Activated T-helper 1 cell treated with anti-CD3 and anti-CD28 coated beads, Interleukin-12 subunit alpha, Interleukin-12 subunit beta, Interleukin-2, Interleukin-4 antibody, amounts not matched to agents 30 ng/mL and 10 ng/mL and 1 ng/mL, durations not matched to agents 14 hours and 24 hours and 36 hours (primary cell): ENCODE measurements at places on chromosomes 3 and 15.

DNA sequence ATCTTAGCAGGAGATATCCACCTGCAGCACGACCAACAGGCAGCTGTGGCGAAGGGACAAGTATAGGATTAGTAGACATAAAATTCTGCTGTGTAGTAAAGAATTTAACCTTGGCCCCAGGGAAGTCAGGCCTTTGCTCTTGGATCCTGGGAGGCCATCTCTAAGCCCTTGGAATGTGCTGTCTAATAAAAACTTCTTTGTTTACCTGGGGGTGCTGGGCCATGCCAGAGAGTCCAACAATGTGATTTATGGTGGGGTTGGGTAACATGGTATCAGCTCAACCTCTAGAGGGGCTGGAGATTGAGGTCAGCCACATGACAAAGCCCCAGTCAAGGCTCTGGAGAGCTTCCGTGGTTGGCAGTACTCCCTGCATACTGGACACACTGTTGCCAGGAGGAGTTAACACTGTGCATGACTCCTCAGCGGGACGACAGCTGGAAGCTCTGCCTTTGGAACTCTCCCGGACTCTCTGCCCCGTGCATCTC, 52.4 kb downstream of the HEG1 start:
- DNase-seq: no peak

- no peak for DNase-seq
Observed at GRCh38 chr15:67193223-67193990, 61.1 kb downstream of the AAGAB start.

GRCh38 chr3:194570235-194570634, 63.0 kb downstream of the TMEM44 start:
- no peak for DNase-seq

DNA sequence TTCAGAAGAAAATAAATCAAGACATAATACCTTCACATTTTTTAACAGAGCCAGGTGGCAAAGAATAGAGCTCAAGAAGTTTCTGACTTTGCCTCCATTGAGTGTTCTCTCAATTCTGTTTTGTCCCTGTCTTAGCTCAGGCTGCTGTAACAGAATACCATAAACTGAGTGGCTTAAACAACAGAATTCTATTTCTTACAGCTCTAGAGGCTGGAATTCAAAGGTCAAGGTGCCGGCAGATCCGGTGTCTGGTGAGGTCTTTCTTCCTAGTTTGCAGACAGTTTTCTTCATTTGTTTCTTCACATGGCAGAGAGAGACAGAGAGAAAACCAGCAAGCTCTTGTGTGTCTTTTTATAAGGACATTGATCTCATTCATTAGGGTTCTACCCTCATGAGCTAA, 25.6 kb downstream of the IQCH start:
- DNase-seq: no peak

DNA sequence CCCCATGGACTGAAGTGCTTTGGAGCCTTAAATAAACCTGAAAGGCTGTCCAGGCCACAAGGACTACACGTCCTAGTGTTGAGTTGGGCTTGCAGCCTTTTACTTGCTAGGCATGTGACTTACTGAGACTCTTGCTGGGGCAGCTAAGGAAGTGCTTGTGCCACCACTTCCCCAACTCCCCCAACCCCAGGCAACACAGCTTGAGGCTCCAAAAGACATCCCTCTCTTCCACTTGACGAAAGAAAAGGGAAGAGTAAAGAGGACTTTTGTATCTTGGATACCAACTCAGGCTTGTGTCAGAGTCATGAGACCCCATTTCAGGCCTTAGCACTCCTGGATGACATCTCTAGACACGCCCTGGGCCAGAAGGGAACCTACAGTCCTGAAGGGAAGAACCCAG, 109.8 kb downstream of the XRN1 start:
- no peak for DNase-seq

DNA sequence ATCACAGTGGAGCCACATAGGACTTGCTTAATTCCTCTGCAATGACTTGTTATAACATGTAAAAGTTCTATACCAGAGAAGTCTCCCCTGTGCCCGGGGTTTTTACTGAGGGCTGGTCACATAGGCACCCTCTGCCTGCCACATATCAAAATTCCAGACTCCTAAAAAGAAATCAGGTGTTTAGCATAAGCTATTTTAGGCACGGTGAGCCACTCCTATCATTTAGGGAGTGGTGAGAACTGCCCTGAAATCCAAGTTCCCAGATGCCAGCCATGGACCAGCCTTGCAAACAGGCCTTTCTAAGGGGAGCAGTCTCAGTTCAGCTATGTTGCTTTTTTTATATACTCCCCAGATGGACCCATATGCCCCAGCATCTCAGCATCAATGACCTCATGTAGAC, 130.3 kb downstream of the THSD4 start:
- no peak for DNase-seq

DNA sequence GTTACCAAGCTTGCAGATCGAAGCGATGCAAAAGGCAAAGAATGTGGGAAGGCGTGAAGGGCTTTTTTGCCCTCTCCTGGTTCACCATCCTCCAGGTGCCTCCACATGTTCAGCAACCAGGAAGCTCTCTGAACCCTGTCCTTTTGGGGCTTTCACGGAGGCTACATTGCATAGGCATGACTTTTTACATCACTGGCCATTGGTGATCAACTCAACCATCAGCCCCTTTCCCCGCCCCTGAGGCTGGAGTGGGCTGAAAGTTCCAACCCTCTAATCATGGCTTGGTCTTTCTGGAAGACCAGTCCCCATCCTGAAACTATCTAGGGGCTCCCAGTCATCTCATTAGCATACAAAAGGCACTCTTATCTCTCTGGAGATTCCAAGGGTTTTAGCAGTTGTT, 52.6 kb downstream of the UACA start:
- DNase-seq: no peak

- DNase-seq: no peak
Observed at GRCh38 chr3:95899494-95899893, 914.9 kb upstream of the EPHA6 start.

DNA sequence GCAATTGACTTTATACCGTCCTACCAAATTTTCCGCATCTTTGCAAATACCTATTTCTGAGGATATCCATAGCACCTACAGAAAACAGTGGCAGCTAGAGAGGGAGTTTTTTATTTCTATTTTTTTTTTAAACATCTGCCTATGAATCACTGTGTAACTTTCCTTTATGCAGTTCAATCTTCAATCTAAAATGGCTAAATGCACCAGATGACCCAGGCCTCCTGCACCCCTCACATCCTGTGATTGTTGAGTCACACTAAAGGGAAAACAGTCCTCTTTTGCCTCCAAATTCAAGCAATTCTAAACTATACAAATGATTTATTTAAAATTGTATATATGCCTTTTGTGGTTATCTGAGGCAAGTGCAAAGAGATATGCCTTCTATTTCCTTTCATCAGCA, 20.1 kb upstream of the BCL6 start:
- DNase-seq: no peak

GRCh38 chr15:98382139-98382538, 266.2 kb upstream of the IGF1R start:
- DNase-seq: no peak

- DNase-seq: no peak
Observed at GRCh38 chr3:2535206-2535605, 436.5 kb downstream of the CNTN4 start.

DNA sequence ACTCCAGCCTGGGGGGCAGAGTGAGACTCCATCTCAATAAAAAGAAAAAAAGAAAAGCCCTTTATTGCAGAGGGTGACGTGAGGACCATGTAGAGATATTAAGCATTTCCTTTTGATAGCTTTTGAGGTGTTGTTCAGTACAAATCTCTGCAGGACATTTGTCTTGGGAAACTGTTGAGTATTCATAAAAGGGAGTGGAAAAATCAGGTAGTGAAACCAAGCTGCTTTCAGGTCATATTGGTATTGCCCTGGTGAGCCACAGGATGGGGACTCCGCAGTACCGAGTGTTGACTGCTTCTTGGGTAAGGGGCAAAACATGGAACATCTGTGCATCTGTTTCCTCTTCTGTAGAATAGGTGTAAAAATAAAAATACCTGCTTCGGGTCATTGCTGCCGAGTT, 9.9 kb downstream of the ITPR1 start:
- DNase-seq: no peak

DNA sequence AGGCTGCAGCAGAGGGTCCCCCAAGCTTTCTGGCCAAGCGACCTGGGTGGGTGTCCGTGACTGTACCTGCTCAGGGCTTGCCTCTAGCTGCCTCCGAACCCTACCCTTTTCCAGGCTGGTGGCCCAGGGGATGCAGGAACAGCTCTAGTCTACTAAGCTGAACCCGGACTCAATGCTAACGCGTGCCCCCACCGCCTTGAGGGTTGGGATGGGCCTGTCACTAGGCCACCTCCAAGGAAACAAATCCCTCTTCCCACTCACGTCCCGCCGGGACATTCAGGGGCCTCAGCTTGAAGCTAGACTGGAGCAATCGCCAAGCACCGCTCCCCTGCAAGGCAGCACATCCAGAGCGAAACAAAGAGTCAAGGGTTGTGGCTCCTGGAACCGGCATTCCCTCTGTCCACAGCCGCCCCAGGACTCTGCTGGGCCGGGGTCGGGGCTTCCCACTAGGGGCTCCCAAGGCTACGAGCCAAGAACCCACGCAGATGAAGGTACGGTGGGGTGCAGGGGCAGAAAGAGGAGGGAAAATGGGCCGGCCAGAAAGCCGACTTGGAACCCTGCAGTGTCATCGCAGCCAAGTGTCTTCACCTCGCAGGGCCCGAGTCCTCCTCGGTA, 2.9 kb downstream of the FBXL22 start:
- DNase-seq: no peak
